ENCODE measurements at places on chromosomes 1 and 21.

DNA sequence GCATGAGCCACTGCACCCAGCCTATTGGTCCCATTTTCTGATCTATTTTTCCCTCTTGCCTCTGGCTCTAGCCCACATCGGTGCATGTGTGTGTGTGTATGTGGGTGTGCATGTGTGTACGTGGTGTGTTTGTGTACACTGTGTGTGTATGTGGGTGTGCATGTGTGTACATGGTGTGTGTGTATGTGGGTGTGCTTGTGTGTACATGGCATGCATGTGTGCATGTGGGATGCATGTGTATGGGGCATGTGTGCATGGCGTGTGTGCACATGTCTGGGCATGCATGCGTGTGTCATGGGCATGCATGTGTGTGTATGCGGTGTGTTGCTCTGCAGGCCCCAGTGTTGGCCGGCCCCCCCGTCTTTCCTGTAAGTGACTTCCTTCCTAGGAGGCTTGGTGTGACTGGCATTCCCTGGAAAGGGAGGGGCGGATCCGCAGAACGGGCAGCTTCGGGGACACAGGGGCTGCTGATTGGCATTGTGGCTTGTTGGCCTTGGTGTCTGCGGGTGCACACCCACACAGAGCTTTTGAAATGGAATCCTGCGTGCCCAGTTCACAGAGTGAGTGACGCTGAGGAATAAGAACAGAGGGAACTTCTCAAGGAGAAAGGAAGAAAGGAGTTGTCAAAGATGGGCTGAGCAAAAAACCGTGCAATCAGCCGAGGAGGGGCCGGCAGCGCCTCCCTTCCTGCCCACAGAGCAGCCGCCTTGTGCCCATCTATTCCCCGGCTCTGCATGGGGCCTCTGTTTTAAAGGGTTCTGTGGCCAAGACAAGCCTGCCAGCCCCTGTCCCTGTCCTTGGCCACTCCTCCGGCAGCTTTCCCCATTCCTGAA lies 8.0 kb downstream of the PDXK start:
- no peak for DNase-seq

GRCh38 chr1:112727716-112728115 lies 12.6 kb upstream of the PPM1J start:
- DNase-seq: no peak

DNA sequence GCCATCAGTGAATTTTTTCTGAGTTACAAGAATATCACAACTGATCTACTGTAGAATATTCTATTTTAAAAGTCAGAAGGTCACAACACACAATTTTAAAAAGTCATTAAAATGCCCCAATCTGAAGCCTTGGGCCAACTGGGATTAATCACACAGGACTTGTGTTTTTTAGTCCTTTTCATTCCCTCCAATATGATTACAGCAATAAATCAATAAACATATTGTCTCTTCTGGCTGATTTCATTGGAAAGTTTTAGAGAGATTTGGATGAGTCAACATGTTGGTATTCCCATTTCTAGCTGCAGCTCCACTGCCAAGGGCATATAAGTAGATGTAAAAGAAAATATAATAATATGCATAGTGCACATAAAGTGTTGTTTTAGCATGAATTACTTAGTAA lies 85.8 kb downstream of the NIBAN1 start:
- DNase-seq: no peak

- DNase-seq: no peak
Measured at GRCh38 chr1:161069731-161070270, at the start of gene ARHGAP30. TSS of gene ARHGAP30 (minus strand) at chr1:161069891. CDS start at chr1:161069624, 267 bp downstream.

DNA sequence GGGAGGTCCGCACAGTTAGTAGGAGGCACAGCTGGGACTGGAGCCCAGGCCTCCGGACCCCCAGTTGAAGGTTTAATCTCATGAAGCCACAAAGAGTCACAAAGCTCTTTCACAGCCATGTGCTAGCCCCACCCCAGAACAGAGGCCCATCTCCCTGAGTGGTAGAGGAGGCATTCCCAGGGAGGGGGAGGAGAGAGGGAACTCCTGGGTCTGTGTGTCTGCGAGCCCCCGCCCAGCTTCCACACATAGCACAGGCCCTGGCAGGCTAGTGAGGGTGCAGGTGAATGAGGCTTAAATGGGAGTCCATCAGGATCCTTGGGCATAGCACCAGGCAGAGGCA lies 197.8 kb downstream of the MATN1 start:
- no peak for DNase-seq

DNA sequence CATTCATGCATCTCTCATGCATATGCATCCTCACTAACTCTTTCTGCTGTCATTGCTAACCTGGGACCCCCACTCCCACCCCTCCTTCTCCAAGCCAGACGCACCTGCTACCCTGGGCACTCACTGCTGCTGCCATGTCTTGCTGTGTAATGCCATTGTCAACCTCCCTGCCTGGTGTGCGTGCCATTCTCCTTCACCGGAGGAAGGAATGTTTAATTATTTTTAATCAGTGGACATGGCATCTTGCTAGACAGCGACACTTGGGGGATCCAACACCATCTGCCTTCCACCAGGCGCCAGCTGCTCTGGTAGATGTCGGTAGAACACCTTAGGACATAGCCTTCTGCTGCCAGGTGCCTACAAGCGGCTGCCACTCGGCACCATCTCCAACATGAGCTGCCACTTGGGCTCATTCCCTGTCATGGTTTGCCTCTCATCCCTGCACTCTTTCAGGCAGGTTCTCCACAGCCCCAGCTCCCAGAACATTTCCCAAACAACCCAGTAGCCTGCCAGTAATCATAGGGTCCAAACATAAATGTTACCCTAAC lies 306.9 kb downstream of the TTLL7 start:
- no peak for DNase-seq

Data from cortex of kidney (tissue), 1 donor.